Upper lobe of right lung (tissue), 1 donor: ENCODE measurements at places on chromosomes 12 and 14. TPM values are rescaled to one million over a fixed set of nuclear protein-coding genes. Genes with fewer than 3 reads are reported as not detected.

Gene RERGL
- 0.72 TPM for total RNA-seq

Gene VRK1
- 10.2 TPM for total RNA-seq

Gene FBXO34
- 29.2 TPM for total RNA-seq

Gene EGLN3
- 7.6 TPM for total RNA-seq

Gene KIF26A
- total RNA-seq = 5.9 TPM

Gene GPRC5A
- 886 TPM for total RNA-seq

Gene CLEC12A
- 43.4 TPM for total RNA-seq

Gene ANKS1B
- 5.3 TPM for total RNA-seq

Gene ACOT6
- total RNA-seq = not detected

Gene WNT5B
- 2.3 TPM for total RNA-seq

GRCh38 chr12:113888435-113888834 lies 77.7 kb downstream of the RBM19 start:
- DNase-seq = no peak

- DNase-seq = no peak
Measured at GRCh38 chr14:41167040-41167439, 439.6 kb upstream of the LRFN5 start.

GRCh38 chr12:106195621-106196027 lies 52.2 kb downstream of the CKAP4 start:
- DNase-seq = no peak

DNA sequence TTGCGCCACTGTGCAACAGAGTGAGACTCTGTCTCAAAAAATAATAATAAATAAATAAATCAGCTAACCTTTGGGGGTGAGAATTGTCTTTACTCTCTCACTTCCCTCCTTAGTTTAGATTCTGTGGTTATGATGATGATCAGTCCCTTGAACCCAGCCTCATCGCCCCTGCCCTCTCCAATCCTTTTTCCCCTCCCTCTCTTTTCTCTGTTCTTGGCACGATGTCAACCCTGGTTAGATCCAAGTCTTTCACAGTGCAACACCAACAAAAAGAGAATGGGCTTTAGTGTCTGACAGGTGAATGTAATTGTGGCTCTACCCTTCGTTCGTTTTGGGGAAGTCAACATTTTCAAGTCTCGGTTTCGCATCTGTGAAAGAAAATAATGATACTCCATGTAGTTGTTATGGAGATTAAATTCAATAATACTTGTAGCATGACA lies 59.0 kb downstream of the NTN4 start:
- no peak for DNase-seq

GRCh38 chr12:24881724-24882371 lies 67.1 kb downstream of the BCAT1 start:
- DNase-seq = no peak

- no peak for DNase-seq
Measured at GRCh38 chr14:54322701-54323337, 74.0 kb upstream of the CDKN3 start.

GRCh38 chr12:27711317-27711682 lies 668 bp downstream of the MRPS35 start:
- no peak for DNase-seq

DNA sequence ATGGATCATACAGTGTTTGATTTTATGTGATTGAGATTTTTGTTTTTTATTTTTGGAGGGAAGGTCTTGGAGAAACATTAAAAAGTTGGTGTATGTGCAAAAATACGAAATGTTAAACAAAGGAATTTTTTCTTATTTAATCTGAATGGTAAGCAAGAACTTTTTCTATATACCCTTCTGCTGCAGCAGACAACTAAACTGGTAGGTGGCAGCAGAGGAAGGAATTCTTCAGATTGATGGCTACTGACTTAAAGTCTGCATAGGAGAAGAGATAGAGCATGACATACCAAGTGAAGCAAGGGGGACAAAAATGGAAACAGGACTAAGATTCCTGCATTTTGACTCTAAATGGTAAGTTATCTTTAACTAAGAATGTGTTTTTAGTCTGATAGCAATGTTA lies 42.0 kb upstream of the A2ML1 start:
- no peak for DNase-seq

GRCh38 chr14:91163316-91163715 lies 49.4 kb downstream of the DGLUCY start:
- no peak for DNase-seq

GRCh38 chr12:128339126-128339520 lies 72.2 kb downstream of the TMEM132C start:
- no peak for DNase-seq

DNA sequence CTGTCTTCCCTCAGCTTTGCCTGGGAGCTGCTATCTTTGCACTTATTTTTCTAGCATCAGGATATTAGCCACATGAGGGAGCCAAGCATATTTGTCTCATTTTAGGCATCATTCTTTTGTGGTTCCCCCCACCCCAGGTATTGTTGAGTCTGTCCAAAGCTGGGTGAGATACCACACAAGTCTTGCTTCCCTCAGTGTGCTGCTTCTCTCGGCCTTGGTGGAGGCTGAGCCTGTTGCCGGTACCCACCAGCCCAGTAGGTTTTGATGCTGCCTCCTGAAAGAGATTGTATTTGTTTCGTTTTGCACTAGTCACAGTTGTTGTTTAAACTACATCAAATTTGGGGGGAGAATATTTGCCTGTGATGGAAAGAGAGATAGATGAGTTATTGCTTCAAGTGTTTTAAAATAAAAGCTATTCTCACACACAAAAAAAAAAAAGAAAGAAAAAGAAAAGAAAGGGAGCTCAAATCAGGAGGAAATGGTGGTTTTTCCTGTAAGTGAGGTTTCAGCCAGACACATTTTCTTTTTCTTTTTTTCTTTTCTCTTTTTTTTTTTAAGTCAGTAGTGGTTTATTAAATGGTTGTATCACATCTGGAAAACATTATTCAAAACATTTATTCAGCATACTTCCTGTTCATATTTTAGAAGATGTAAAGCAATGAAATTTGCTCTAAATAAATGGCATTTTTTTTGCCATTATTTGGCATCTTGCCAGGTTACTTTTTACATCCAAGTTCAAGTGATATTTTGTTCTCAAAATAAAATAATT lies 58.5 kb downstream of the SLC4A8 start:
- no peak for DNase-seq

DNA sequence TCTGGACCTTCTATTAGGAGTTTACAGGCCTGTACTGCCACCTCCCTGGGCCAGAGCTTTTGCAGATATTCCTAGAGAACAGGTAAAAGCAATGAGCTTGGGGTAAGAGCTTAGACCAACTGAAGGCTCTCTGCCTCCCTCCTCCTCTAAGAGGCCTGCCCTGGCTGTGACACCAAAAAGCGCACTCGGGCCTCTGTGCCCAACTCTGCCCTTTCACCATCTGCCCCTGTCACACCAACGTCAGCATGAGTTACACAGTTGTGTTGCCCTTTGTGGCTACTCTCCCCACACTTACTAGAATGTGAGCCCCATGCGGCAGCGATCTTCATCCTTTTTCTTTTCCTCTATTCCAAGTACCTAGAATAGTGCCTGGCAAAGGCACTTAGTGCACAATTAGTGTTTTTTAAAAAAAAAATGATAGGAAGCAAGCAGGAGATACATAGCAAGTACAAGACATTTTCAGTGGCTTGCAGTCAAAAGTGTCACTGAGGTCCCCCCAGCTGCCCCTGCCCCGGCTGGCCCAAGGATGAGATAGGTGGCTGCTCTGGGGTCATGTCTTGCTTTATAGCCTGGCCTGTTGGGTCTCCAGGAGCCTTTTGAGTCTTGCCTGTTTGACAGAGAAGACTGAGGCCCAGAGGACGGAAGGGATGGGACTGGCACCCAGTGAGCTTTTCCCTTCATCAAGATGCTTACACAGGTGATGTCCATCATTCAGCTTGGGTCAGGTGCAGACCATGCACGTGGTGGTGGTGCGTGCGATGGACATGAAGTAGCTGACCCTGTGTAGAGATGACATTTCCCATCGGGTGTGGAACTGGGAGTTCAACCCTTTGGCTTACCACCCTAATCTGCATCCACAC lies 12.5 kb downstream of the CKB start:
- DNase-seq = peak; percentile 59

DNA sequence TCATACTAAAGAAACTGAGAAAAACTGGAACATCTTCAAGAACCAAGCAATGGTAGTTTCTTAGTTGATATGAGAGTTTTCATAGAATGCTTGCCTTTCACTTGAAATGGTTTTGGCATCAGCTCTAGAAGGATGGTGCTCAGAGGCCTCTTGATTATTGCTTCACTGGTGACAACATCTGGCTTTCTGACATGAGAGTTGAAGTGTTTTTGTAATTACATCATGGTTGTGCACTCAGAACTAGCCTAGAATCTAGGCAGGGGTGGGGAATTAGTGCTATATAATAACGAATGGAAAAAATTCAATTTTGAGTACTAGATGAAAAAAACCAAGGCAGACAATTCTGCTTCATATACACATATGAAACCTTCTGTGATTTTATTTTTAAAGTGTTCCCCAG lies 172.8 kb upstream of the LMNTD1 start:
- no peak for DNase-seq

GRCh38 chr14:75702122-75702521 lies 41.1 kb downstream of the TTLL5 start:
- no peak for DNase-seq

- no peak for DNase-seq
Measured at GRCh38 chr14:77583657-77584056, 32.8 kb downstream of the SPTLC2 start.

GRCh38 chr14:50044042-50044651 lies 72.2 kb downstream of the VCPKMT start:
- DNase-seq = no peak

- DNase-seq = no peak
Measured at GRCh38 chr14:64158608-64159007, 135.6 kb downstream of the ESR2 start.

DNA sequence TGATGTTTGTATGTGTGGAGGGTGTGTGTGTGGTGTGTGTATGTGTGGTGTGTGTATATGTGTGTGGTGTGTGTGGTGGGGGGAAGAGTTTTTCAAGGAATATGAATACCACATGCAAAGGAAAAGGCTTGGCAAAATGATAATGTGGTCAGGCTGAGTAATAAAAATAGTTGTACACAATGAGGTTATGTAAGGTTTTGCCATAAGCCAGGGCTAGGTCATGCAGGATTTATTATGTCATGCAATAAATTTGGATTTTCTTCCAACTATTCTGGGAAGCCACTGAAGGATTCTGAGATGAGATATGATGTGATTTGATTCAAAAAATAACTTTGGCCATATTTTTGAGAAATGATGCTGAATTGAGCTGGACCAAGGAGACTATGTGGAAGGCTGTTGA lies 1191.6 kb upstream of the SEL1L start:
- DNase-seq = no peak

DNA sequence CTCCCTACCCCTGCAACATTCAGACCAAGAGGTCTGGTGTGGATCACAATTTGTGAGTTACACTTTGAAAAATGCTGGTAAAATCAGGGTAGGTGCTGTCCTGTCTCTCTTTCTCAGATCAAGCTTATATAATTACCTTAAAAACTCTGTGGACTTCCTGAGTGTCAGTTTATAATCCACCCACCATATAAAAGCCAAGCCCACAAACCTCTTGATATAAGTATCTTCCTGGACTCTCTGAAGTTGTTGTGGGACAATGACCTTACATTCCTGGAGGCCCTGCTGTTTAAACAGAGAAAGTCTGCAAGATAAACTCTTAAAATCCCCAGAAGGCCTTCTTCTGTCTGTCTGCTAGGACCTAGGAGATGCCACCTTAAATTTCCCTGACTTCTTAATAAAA lies 11.4 kb upstream of the KTN1 start:
- DNase-seq = no peak

DNA sequence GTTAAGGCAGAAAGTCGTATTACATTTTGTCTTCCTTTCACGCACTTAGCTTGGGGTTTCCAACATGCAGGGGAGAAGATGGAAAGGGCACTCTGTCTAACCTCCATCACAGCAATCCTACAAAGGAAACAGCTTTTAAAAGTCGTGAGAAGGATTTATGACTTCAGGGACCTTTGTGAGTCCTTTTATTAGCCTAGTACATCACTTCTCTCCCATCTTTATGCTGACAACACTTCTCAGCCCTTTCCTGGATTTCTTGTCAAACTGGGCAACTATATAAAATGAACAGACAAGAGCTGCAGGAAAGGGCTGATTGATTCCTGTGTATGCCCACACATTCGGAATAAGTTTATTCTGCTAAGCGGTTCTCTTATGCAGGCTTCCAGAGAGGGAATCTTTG lies 159.0 kb downstream of the DERA start:
- no peak for DNase-seq

GRCh38 chr14:94593376-94593748 lies 12.1 kb downstream of the SERPINA5 start:
- no peak for DNase-seq

DNA sequence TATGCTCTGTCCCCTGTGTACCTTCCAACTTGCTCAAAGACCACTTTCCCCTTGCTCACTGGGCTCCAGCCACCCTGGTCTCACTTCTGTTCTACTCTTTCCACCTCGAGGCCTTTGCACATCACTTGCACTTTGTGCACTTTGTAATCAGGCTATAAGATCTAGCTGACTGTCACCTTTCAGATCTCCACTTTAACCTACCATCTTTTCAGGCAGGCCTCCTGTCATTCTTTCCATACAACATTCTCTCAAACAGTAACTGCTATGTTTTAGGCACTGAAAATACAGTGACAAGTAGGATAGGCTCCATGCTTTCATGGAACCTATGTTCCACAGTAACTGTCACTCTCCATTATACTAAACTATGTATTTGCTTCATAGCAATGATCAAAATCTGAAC lies 14.0 kb downstream of the CPM start:
- no peak for DNase-seq

GRCh38 chr12:22731236-22731635 lies 106.3 kb downstream of the ETNK1 start:
- no peak for DNase-seq

DNA sequence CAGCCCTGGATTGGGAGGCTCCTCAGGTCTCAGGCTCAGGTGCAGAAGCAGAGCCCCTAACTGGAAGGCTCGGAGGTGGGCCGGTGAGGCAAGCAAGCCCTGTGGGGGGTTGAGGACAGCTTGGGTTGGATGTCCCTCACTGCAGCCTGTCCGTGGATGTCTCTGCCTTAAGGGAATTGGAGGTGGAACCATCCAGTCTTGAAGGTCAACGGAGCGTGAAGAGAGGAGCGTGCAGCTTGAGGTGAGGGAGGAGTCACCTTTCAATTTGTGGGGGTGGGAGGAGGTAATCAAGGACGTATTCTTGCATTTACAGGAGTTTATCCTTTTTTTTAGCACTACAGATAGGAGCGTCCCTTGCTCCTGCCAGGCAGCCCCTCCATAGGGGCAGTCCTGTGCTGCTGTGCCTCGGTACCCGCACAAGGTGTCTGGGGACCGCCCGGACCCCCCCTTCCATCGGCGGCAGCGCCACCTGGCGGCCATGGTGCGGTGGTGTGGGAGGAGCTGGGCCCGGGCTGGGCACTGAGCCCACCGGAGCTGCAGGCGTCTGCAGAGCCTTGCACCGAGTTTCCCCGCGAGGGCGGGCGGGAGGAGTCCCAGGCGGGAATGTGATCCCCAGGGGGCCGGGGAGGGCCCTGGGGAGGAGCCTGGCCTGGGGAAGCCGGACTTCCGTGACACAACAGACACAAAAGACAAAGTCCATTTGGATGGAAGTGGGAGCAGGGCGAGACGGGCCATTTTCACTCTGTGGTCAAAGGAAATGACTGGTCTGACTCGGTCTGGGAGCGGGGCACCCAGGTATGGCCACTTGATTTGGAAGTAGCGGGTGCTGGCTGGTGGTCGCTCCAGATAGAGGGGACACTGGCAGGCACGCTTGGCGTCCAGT lies 864 bp downstream of the DNAJC22 start:
- DNase-seq = peak; percentile 86
